ENCODE measurements at places on chromosomes 16 and 17.
A peak's percentile ranks its signal among the peaks of the same experiment; 100 is the strongest.

GRCh38 chr16:11045846-11046245 lies 101.5 kb downstream of the CLEC16A start:
- no peak for DNase-seq

DNA sequence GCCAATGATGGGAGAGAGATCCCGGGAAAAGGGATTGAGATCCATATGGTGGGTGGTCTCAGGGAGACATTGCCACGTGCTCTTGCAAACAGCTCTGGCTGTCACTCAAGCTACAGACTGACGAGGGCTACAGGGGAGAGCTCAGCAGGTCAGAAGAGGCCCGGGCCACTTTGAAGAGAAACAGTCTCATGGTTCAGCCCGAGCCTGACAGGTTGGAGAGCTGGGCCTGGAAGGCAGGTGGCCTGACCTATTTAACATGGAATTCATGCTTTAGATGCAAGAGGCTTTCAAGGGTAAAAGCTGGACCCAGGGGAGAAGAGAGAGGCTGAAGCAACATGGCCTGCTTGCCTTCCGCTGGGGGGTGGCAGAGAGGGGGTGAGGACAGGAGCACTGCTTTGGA lies 81.0 kb upstream of the BRD7 start:
- no peak for DNase-seq

DNA sequence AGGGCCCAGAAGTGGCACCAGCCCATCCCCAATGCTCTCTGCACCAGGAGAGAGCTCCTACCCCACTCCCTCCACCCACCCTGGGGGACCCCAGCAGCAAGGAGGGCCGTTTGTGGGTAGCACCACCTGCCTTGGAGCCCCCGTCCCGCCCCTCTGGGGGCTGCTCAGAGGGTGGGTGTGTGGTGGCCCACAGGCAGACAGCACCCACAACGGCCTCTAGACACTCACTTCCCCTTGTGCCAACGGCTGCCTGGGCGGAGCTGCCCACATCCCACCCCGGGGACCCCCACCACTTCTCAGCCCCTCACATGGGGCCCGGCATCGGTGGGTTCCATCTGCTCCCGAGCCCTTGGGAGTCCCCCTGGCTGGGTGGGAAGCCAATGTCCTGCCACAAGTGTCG lies 33.3 kb downstream of the BAHCC1 start:
- no peak for DNase-seq

- no peak for DNase-seq
Measured at GRCh38 chr17:43368740-43369506, 29.9 kb upstream of the ARL4D start.

DNA sequence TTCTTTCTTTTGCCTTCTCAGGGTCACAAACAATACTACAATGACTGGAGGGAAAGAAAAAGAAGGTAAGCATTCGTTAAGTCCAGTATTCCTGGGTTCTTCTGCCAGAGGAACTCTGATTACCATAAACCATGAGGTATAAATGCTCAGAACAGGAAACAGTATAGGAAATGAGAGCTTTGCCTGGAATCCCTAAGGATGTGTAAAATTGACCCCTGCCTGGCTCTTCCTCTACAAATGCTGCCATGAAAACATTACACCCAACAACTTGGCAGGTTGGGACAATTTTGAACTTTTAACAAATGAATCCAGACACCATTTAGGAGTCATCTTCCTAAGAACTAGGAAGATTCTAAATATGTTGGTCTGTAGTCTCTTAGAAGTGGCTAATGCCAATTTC lies 173.8 kb downstream of the CDH11 start:
- DNase-seq = no peak

GRCh38 chr16:9054460-9054859 lies 37.0 kb upstream of the HAPSTR1 start:
- no peak for DNase-seq

DNA sequence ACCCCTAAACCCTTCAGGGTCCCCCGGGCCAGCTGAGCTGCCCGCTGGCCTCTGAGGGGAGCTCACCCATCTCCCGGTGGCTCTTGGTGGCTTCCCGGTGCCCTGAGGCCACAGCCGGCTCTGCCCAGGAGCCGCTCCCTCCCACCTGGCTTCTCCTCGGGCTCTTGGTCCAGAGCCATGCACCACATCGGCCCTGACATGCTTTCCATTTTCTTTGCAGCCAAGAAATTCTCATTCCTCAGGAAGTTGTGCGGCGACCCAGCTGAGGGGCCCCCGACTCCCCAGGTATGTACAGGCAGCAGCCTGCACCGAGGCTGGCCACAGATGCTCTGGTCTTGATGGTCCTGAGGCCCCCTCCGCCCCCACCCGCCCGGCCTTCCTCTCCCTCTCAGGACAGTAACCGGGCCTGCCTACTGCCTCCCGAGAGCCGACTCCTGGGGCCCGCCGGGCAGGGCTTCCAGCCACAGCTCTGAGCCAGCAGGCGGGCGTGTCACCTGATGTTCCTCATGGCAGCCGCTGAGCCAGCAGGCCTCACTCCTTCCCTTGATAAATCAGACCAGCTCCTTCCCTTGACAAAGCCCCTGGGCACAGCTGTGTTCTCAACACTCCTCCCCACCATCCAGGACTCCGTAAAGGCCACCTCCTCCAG lies 28.4 kb upstream of the ZFPM1 start:
- no peak for DNase-seq

DNA sequence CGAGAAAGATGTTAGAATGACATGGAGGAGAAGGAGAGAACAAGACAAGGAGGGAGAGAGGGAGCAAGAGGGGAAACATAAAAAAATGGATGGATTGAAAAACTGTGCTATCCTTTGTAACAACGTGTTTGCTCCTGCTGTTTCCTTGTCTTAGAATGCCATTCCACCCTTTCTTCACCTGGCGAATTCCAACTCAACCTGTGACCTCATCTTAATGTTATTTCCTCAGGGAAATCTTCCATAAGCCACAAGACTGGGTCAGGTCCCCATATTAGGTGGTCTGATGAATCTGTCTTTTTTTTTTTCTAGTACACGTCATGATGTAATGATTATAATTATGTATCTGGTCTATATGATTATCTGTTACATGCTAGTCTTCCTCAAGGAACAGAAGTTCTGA lies 195.0 kb upstream of the MAF start:
- no peak for DNase-seq

- DNase-seq = no peak
Measured at GRCh38 chr17:80523054-80523744, 21.4 kb upstream of the RPTOR start.

DNA sequence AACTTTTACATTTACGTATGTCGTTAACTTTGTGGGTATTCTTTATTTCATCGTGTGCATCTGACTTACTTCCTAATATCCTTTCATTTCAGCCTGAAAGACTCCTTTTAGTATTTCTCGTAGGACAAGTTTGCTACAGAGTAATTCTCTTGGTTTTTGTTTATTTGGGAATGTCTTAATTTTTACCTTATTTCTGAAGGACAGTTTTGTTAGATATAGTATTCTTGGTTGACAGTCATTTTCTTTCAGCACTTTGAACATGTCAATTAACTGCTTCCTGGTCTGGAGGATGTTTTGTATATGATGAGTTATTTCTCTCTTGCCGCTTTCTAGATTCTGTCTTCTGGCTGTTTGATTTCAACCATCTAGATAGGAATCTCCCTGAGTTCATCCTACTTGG lies 109.2 kb upstream of the NACA2 start:
- DNase-seq = no peak

DNA sequence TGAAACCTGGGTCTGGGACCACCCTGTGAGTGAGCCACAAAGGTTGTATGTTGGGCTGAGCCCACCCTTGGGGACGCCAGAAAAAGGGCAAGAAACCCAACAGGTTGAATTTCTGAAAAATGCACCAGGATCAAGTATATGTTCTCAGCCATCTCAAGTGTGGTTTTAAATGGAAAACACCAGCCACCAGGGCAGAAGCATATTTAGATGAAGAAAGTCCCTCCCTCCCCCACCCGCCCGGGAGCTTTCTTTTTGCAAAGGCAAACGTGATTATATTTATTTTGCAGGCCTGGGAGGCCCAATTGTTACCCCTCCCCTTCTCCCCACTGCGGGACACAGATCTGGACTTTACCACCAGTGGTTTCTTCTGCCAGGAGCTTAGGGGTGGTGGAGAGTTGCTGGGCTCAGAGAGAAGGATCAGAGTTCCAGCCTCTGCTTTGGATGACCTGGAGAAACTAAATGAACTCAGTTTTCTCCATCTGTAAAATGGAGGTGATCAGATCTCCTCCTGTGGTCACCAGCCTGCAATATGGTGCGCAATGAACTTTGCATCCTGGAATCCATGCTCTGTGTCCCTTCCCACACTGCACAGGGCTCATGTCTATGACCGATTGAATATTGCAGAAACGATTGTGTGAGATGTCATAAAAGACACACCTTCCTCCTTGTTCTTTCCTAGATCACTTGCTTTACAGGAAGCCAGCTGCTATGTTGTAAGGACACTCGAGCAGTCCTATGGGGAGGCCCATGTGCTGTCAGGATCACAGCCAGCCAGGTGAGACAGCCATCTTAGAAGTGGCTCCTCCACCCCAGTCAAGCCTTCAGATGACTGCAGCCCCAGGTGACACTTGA lies 21.0 kb upstream of the NGFR start:
- no peak for DNase-seq

DNA sequence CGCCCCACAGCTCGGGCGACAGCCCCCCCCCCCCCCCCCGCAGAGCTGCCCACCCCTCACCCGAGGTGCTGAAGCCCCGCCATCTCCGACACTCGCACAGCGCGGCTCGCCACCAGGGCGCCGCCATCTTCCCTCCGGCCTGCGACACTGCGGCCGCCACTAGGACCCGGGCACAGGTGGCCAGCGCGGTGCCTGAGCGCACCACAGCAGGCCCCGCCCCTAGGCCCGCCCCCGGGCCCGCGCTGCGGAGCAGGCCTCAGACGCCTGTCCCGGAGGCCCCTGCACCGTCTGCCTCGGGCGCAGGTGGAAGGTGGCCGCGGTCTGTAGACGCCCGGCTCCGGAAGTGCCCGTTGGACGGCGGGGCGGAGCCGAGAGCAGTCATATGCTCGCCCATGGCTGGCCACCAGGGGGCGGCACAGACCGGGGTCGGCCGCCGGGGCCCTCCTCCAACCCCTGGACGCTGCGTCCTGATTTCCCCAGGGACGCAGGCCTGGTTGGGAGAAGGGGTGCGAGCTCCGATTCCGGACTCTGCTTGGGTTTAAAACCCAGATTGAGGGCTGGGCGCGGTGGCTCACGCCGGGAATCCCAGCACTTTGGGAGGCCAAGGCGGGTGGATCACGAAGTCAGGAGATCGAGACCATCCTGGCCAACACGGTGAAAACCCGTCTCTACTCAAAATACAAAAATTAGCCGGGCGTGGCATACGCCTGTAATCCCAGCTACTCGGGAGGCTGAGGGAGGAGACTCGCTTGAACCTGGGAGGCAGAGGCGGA lies at the start of gene MRPL38:
MRPL38 (minus strand) TSS at position 136 of the 773 bp plus-strand sequence; CDS start at position 127, 9 bp downstream.
- DNase-seq = peak; percentile 92

- no peak for DNase-seq
Measured at GRCh38 chr16:74726716-74727115, 26.1 kb upstream of the MLKL start.

DNA sequence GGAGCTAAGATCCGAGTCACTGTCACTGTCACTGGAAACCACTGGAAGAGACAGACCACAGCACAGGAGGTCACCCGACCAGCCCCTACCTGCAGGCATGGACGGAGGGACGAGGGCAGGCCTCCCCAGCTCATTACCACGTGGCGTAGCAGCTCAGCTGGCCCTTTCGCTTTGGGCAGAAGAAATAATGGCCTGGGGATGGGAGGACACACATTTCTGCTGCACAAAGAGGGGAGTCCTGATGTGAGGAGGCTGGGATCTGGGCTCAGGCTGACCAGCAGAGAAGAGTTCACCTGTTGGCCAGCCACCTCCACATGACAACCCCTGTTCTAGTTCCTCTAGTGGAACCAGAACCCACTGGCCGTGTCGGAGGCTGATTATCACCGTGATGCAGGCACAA lies 38.2 kb upstream of the DOC2B start:
- DNase-seq = no peak

DNA sequence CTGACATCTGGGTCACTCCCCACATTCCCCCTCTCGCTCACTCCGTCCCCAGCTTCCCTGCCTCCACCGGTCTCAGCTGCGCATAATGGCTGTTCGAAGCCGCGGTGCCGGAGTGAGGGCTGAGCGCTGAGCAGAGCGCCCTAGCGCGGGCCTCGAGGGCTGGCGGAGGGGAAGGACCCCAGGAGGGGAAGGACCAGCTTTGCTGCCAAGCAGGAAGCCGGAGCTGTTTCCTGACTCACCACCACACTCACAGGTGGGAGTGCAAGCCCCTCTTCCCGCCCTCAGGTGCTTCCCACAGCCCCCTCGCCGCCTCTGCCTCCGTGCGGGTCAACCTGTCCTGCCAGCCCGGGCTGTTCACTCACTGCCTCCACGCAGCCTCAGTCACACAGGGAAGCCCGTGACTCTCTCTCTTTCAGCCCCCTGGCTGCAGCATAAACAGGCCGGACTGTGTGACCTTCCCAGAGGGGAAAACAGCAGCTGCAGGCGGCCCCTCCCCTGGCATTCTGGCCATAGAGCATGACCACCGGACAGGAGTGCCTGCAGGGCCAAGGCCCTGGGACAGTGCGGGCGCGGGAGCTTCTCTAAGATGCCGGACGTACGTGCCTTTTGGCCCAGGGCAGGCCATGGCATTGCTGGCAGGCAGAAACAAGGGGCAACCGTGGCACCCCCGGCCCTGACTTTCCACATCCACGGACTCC lies 23.7 kb downstream of the SLC43A2 start:
- no peak for DNase-seq

- DNase-seq = no peak
Measured at GRCh38 chr17:61704935-61705449, 114.0 kb upstream of the NACA2 start.

DNA sequence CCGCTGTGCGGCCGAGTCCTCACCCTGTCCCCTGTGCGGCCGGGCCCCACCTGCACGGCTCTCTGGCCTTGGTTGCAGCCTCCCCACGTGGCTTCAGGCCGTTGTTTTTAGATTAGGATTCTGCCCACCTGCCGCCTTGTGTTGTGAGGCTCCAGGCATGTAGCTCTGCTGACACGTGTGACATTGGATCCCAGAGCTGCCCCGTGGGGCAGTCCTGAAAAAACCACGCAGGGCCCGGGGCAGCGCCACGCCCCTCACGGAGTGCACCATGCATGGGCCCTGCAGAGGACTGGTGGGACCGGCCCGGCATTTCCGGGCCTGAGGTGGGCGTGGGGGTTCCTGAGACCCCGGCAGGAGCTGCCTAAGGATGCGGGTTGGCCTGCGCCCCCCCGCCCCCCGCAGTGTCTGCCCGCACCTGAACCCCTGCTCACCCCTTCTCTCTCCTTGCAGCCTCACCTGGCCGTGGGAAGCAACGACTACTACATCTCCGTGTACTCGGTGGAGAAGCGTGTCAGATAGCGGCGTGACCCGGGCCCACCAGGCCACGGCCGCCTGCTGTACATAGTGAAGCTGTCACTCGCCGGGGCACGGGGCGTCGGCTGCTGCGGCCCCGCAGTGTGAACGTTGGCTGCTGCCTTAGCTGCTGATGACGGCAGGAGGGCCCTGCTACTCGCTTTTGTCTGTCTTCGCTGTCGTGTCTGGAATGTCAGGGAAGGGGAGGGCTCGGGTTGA lies 27.7 kb upstream of the CHMP6 start:
- no peak for DNase-seq

- no peak for DNase-seq
Measured at GRCh38 chr16:87725596-87726235, 40.1 kb downstream of the KLHDC4 start.

- DNase-seq = no peak
Measured at GRCh38 chr17:74465378-74466110, 890 bp upstream of the CD300A start.

All from NCI-H1694 treated with DMSO at 0.1 percent for 48 hours (cell line).